Stimulated activated CD4-positive, alpha-beta T cell treated with anti-CD3 and anti-CD28 coated beads, TNF-alpha, amount 100 ng/mL, for 48 hours (primary cell): ENCODE measurements at places on chromosomes 2 and 18.

- DNase-seq = no peak
Measured at GRCh38 chr2:13115643-13116042, 398.9 kb downstream of the TRIB2 start.

DNA sequence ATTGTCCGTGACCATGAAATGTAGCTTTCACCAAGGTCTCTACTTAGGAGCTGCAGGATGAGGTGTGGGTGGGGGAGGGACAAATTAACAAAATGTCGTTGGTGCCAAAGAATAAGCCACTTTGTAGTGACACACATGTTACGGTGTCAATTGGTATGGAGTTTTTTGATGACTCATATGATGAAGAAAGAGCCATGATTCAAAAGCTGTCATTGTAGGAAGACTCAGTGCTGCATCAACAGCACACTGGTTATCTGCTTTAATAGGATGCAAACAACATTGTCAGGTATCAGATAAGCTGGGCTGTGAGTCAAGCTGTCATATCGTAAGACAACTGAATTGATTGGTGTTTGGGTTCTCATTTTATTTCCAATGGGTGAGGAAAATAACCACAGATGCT lies 36.6 kb upstream of the BOD1L2 start:
- DNase-seq = no peak

GRCh38 chr2:238955648-238956531 lies 108.0 kb downstream of the TWIST2 start:
- DNase-seq = no peak

DNA sequence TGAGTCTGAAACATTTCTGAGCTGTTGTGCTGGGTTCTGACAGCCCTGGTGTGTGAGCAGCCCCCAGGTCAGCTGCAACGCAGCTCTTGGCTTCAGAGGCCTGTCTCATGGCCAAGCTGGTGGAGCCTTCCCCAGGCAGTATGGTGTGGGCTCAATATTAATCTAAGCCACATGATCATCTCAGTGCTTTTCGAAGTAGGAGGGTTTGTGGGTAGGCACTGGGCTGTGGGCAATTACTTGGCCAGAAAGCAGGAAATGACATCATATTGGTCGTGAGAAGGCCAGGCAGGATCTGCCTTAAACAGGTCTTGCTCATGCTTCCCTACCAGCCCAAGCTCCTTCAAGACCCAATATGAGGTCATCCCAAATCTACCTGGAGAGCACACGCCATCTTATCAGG lies 26.9 kb downstream of the LOXHD1 start:
- no peak for DNase-seq

GRCh38 chr2:224957540-224958461 lies 84.5 kb downstream of the DOCK10 start:
- DNase-seq = no peak

DNA sequence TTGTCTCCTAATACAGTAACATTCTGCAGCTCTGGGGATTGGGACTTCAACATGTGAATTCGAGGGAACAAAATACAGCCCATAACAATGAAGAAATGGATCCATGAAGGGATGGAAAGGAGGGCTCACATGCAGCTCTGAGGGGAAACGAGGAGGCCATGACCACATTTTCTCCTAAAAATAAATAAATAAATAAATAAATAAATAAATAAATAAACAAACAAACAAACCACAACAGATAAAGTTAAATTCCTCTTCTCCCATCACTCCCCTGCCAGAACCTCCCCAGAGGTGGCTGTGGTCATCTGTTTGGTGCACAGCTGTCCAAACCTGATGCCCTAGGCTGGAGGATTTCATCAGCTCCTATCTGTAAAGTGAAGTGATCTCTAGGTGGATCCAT lies 42.7 kb downstream of the MAL start:
- no peak for DNase-seq

DNA sequence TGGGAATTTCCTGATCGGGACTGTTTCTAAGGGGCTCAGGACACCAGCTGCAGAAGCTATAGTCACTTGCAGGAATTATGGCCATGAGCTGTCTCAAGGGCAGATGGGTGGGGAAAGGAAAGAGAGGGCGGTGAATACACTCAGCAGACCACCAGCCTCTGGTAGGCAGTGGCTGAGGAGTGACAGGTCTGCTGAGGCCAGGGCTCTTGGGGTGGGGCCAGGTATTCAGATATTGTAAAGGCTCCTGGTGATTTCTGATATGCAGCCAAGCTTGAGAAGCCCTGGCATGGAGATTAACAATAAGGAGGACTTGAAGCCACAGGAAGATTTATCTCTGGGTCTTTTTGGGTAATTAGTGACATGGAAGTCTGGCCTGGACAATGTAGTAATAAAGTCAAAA lies 145.3 kb upstream of the AQP4 start:
- DNase-seq = no peak

GRCh38 chr18:73842795-73843394 lies 304.7 kb downstream of the FBXO15 start:
- DNase-seq = peak; percentile 10

- no peak for DNase-seq
Measured at GRCh38 chr2:46393865-46394264, 85.5 kb upstream of the TMEM247 start.

- no peak for DNase-seq
Measured at GRCh38 chr2:108594132-108594981, 60.1 kb downstream of the LIMS1 start.

GRCh38 chr18:13136056-13136903 lies 82.3 kb upstream of the LDLRAD4 start:
- DNase-seq = peak; percentile 48

- no peak for DNase-seq
Measured at GRCh38 chr2:196248467-196249094, 77.2 kb upstream of the STK17B start.

DNA sequence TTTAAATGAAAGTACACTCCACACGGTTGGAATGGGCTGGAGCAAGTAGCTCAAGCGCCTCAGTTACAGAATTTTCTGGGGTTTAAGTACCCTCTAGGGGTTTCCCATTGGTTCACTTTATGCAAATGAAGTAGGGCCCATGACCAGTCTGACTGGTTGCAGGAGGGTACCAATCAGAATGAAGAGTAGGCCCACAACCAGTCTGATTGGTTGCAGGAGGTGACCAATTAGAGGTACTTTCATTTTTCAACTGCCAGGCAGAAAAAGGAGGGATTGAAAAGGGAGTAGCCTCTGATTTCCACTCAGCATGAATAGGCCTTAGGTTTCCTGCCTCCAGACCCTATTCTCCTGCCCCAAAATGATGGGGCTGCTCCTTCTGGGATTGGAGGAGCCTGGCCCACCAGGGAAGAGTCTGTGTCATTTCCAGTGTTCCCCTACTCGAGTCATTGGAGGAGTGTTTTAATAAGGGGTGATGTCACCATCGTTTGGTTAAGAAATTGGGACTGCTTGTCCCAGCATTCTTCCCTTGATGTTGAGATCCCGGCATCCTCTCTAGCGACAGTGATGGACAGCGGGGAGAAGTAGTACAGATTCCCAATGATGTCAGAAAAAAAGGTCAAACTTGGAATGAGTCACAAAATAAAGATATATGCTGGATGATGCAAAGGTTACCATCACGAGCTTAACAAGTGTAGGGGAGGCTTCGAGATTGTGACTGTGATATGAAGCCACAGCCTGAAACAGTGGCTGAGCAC lies 210.4 kb downstream of the SH3BP4 start:
- DNase-seq = no peak

- DNase-seq = no peak
Measured at GRCh38 chr2:96025194-96025492, 9.6 kb downstream of the GPAT2 start.

GRCh38 chr2:157880927-157881326 lies 4.8 kb upstream of the ACVR1 start:
- no peak for DNase-seq

DNA sequence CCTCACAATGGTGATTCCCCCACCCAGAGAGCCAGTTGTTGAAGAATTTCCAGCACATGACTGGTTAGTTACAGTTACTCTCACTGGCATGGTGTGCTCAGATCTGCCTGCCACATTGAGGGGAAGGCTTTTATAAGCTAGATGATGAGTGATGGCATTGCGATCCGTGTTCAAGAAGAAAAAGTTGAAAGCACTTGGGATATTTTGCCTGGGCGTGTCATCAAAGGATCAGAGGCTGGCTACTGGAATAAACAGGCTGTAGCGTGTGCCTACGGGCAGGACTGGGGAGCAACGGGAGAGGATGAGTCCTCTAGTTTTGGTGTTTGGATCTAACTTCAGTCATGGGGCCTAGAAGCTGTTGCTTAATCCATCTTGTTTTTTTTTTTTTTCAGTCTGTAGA lies 175.0 kb downstream of the SETBP1 start:
- DNase-seq = no peak

GRCh38 chr18:1048032-1048431 lies 143.4 kb downstream of the ADCYAP1 start:
- no peak for DNase-seq

DNA sequence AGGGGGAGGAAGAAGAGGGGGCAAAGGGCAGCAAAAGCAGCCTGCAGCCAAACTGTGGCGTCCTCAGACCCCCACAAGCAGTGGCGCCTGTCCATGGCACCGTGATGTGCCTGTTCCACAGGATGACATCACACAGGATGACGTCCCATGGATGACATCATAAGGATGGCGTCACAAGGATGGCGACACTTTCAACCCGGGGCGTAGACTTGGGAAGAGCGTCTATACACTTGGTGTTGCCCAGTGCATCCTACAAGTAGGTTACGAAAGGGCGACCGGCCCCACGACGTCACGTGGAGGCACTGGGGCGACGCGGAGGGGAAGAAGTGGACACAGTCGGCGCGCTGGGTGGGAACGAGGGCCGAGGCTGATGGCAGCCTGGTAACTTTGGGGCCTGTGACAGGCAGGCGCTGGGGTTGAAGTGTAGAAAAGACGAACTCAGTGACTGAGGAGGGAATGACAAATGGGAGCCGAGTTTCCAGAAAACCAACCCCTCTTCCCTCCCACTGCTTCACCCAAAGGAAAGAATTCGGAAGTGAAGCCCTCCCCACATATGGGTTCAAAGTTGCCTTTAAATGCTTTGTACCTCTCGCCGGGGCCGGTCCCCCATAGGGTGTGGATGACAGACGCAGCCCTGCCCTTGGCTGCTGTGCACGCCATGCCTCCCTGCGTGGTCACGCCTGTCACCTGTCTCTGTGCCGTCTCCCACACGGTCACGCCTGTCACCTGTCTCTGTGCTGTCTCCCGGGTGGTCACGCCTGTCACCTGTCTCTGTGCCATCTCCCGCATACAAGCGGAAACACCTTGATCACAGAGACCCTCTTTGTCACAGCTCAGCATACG lies 13.4 kb upstream of the KCNG2 start:
- DNase-seq = no peak

DNA sequence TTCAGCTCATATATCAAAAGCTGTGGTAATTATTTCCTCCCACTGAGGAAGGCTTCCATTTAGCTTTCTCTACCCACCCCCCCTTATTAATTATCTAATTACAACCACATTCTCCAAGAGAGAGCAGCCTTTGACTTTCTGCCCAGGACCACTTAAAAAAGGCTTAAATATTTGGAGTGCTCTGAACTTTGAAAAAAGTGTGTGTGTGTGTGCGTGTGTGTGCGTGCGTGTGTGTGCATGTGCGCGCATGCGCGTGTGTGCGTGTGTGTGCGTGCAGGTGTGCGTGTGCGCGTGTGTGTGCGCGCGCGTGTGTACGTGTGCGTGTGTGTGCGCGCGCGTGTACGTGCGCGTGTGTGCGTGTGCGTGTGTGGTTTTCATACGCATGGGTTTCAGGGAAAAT lies 57.8 kb downstream of the TWIST2 start:
- no peak for DNase-seq

- DNase-seq = no peak
Measured at GRCh38 chr2:128153786-128154185, 62.8 kb downstream of the UGGT1 start.

- no peak for DNase-seq
Measured at GRCh38 chr2:57314682-57315081, 731.9 kb upstream of the VRK2 start.

DNA sequence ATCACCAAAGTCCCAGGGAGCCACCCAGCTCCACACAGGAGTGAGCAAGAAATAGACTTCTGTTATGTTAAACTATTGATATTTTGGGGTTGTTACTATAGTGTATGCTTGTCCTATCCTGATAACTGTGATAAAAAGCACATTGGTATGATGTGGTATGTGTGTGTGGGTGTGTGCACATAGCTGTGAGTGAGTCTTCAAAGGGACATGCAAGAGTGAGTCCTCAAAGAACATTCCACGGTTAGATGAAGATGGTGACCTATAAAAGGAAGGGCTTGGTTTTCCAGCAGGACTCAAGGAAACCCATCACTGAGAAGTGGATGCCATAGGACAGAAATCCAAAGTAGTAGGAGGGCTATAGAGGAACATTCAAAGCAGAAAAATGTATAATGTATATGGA lies 342.9 kb downstream of the TSN start:
- DNase-seq = no peak

DNA sequence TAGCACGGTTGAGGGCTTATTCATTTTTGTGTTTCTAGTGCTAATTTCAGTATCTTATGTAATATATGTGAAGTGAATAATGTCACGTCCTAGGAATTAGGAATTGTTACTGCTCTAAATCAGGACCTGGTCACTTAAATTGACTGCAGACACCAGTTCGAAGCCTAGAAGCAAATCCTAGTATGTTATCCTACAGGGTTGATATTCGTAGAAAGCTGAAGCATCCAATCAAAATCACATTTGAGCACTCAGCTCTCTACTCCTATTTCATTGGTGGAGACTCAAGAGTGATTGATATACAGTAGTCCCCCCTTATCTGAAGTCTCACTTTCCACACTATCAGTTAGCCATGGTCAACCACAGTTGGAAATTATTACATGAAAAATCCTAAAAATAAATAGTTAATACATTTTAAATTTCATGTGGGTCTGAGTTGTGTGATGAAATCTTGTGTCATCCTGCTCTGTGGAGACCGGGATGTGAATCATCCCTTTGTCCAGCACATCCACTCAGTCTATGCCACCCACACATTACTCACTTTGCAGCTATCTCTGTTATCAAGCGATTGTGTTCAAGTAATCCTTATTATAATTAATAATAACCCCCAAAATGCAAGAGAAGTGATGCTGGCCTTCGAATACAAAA lies 35.2 kb upstream of the SCN9A start:
- no peak for DNase-seq

DNA sequence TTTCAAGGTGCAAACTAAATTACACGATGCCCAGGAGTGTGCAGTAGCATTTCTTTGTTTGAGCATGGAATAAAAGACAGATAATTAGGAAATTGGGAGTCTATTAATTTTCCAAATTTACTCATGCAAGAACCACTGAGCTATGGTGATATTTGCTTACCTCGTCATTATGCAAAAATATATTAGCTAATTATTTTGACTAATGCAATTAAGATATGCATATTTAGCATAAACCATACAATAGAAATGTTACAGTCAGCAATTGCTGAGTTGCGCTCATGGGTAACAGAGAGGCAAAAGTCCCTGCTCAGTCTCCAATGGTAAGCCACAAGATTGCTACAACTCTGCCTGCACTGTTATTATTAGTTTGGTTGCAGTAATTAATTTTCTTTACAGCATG lies 342.0 kb downstream of the TXNL1 start:
- no peak for DNase-seq

DNA sequence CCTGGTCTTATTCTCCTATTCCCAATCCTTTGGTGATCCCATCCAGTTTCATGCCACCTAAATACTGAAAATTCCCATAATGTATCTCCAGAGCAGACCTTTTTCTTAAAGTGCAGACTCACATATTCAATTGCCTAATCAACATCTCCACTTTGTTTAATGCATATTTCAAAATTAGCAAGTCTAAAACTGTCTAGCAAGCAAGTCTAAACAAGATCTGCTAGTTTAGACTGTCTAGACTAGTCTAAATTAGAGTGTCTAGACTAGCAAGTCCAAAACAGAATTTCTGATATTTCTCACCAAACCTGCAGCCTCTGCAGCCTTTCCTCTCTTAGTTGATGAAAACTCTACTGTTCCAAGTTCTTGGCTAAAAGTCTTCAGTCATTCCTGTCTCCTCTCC lies 44.6 kb downstream of the THUMPD2 start:
- DNase-seq = no peak
